ENCODE measurements at places on chromosomes 7 and 10.

GRCh38 chr7:88772776-88773175 lies 13.3 kb downstream of the ZNF804B start:
- no peak for DNase-seq

GRCh38 chr7:44145479-44145968 lies 4.4 kb upstream of the MYL7 start:
- DNase-seq: no peak

- no peak for DNase-seq
These were observed 154.4 kb downstream of the CACNA2D1 start for GRCh38 chr7:82289152-82289535.

DNA sequence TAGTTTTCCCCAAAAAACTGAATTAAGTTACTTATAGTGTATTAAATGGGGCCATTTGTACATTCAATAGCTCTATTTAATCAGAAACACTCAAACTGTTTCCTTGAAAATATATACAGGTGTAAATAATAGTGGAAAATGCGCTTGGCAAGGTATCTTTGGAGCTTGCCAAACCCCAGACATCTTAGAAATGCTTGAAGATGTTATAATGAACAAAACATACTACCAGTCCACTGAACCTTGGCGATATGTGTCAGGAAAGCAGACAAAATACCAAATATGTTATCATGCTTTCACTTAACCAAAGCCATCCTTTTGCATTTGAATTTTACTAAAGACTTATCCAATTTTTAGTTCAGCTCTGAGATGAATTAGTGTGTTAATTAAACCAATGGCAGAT lies 352.7 kb upstream of the SEMA3A start:
- no peak for DNase-seq

DNA sequence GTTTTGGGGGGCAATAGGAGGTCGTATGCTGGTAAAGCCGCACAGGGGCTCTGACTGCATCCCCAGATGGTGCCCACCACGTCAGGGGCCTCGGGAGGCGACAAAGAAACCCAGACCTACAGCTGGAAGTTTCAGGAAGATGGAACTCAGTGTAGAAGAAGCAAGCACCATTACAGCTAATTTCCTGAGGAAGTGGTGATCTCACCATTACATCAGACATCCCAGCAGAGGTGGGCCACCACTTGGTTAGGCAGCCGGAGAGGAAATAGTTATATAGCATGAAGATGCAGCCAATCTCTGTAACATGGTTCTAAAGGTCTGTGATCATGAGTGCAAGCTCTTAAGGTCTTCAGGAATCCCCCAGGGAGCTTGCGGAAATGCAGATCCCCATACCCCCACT lies 127.3 kb upstream of the PCBD1 start:
- no peak for DNase-seq

- DNase-seq: no peak
These were observed 655 bp downstream of the KLHL7 start for GRCh38 chr7:23106057-23106822.

- DNase-seq: no peak
These were observed 114.2 kb downstream of the TAF3 start for GRCh38 chr10:7932301-7933036.

DNA sequence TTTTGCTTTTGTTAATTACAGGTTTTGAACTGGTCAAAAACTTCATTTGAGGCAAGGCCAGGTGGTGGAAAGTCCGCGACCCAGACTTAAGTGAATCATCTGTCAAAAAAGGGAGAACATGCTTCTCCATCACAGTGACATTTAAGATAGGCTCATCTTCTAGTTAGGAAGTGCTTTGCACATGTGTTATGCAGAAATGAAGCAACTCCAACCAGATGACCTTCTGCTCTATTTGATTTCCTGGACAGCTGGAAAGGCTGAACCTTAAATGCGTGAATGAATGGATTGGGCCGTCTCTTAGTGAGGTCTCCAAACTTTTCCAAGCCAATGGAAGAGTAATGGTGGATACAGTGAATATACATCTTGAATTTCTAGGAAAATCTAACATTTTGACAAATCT lies 101.6 kb upstream of the FAM13C start:
- DNase-seq: no peak

- DNase-seq: no peak
These were observed 10.5 kb downstream of the SKAP2 start for GRCh38 chr7:26853788-26854393.

DNA sequence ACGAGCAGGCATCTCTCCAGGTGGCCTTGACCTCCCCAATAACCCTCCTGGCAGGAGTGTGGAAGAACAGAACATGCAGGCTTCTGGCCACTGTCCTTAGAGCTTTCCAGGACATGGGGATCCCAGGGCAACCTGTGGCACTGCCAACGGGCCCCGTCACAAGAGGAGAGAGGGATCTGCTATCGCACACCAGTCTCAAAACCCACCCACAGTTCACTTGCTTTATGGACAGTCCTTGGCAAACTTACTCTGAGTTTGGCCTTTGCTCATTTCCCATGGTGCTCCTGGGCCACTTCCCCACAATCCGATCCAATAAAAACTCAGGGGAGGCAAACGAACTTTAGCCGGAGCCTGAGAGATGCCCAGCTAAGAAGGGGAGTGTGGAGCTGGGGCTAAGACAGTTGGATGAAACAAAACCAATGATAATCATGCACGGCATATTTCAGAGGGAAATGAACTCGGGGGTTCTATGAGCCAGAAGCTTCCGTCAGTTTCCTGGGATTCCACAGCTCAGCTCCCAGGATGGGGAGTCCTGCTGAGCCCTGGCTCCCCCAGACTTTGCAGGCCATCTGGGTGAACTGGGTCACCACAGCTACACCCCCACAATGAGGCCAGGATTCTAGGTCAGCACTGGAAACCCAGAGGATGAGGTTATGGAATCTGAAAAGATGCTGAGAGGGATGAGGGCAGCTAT lies 158.4 kb downstream of the NEURL1 start:
- no peak for DNase-seq

DNA sequence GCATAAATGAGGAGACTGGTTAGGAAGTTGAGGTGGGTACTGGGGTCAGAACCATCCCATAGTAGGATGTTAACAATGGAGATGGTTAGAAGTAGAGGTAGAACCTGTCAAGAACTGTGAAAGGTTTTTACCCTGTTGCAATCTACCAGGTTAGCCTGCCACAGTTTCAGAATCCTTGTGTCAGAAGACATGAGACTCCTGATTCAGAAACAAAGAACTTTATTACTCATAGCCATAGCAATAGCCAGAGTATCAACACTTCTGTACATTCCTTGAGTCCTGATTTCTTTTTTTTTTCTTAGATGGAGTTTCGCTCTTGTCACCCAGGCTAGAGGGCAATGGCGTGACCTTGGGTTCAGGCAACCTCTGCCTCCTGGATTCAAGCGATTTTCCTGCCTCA lies 200.9 kb downstream of the GRM3 start:
- DNase-seq: no peak

DNA sequence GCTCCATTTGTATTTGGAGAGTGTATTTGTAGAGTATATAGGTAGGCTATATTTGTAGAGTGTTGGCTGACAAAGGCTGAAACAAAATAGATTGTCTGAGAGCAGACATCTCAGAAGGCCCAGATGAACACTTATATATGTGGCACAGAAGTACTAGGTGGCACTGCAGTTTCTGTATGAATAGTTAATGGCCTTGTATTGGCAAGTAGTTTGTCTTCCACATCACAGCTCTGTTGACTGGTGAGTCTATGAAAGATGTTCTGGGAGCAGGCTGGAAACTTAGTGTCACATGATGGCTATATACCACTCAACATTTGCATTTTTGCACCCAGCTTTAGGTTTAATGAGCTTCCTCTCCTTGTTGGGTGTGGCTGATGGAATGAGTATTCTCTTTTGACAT lies 51.9 kb downstream of the CCNY start:
- no peak for DNase-seq

DNA sequence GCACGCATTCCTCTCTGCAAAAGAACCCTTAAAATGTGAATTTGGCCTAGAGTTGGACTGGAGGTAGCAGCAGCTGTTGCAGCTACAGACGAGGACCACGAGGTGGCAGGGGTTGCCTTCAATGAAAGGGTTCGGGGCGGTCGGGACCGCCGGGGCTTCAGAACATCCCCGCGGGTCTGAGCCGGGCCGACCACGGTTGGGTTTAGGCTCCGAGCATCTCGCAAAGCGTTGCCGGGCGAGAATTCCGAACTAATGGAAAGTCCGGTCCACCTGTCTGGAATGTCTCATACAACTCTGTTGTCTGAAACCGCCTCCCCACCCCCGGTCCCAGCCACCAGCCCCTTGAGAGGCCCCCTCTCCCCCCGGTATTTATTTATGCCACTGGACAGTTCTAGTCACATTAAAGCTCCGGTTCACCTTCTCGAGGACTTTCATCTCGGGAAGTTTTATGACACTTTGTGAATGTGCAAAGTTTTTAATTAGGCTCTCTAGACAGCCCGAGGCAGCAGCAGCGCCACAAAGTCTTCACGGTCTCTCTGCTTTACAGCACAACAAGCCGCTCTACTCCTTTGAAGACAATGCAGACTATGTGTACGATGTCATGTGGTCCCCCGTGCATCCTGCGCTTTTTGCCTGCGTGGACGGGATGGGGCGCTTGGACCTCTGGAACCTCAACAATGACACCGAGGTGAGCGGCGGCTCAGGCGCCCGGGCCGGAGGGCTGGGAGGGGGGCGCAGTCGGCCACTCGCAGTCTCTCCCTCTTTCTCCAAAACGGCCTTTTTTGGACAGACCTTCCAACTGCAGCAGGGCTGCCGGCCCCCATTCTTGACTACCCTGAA lies 246.2 kb downstream of the SLC25A13 start:
- no peak for DNase-seq

DNA sequence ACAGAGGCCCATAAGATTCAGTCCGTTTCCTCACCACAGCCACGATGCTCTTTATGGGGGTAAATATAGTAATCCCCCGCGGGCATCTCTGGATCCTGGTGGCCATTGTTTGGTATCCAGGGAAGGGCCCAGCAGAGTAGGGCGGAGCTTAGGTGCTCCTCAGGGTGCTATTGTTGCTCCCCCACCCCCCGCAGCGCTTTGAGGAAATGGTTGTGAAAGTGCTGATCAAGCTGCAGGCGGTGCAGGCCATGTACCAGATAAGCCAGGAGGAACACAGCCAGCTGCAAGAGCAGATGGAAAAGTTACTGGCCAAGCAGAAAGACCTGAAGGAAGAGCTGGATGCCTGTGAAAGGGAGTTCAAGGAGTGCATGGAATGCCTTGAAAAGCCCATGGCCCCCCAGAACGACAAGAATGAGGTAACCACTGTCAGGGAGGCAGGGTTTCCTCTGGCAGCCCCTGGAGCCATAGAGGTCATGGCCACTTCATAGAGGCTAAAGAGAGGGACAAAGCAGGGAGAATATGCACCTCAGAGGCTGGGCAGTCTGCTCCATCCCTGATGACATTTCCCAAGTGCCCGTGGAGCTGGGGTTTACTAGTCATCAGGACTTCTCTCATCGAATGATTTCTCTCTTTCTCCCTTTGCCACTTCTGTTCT lies 17.6 kb upstream of the FLNC start:
- DNase-seq: no peak

DNA sequence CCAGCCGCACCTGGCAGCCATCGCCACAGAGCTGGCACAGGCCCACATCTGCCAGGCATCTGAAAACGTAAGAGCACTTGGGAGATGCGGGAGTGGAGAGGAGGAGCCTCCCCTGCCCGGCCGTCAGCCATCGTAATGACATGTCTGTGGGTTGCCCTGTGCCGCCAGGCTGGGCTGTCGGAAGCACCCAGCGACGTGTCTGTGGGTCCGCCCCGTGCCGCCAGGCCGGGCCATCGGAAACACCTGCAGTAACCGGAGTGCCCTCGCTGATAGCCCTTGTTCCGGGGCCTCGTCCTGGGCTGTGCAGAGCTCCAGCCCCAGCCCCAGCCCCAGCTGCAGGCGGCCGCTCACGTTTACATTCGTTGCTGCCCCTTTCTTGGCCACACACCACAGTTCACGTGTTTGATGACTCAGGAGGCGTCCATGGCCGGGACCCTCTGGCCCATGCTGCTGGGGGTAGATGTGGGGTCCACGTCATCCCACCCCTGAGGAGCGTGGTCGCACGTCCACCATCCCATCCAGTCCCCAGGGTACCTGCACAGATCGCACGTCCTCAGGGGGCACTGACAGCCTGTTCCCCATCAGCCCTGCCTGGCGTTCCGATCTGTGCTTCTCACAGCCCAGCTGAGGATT lies 30.0 kb upstream of the PRKAR1B start:
- no peak for DNase-seq

Measured in esophagus squamous epithelium (tissue), 5 donors.